ENCODE measurements at places on chromosomes 7 and 10.
A peak's percentile ranks its signal among the peaks of the same experiment; 100 is the strongest.

DNA sequence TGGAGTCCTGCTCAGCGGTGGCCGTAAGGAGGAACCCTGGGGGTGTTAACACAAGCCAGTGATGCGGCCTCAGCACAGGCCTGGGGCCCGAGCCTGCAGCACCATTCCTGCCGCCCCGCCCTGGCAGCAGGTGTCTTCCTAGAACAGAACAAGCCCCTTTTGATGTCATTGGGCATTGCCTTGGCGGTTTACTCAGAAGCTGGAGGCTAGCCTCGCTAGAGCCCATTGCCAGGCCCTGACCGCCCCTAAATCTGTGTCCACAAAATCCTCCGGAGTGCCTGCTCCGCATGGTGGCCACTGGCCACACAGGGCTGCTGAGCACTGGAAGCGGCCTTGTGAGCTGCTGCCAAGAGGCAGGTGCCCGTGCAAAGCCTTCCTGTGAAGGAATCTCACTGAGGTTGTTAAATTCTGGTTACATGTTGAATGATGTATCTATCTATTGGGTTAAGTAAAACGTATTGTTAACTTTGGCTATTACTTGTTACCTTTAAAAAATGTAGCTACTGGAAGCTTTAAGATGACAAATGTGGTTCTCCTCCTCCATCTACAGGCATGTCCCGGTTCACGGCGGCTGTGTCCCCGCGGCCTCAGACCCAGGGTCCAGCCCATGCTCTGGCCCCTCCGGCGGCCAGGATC lies 1.2 kb upstream of the INPP5A start:
- DNase-seq, result no peak

DNA sequence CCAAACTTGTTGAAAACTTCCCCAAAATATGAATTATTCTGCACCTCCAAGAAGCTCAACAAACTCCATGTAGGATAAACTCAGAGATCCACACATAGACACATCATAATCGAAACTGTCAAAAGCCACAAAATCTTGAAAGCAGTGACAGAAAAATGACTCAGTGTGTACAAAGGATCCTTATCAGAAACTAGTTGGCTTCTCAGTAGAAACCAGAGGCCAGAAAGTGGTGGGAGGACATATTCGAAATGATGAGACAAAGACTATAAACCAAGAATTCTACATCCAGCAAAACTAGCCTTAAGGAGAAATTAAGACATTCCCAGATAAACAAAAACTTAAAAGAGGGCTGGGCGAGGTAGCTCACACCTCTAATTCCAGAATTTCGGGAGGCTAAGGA lies 38.5 kb downstream of the MCMBP start:
- peak; percentile 77 for DNase-seq

GRCh38 chr10:125158601-125159485 lies 1.5 kb downstream of the CTBP2 start:
- DNase-seq, result no peak

DNA sequence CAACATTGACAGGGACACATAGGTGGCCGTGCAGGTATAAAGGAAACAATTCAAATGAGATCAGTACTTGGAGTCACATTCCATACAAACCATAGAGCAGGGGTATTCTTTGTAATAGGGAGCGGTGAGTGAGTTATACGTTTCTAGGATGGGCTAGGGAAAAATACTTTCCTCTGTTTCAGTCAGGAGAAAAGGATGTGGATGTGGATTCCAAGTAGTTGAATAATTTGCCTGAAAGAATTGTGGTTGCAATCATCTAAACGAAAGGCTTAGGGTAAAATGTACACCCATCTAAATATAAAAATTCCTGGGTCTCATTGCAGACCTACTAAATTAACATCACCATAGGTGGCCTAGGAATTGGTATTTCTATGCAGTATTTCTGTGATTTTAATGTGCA lies 270.7 kb upstream of the IGFBP3 start:
- DNase-seq, result no peak

GRCh38 chr10:132209130-132209529 lies 22.4 kb downstream of the DPYSL4 start:
- DNase-seq, result no peak

DNA sequence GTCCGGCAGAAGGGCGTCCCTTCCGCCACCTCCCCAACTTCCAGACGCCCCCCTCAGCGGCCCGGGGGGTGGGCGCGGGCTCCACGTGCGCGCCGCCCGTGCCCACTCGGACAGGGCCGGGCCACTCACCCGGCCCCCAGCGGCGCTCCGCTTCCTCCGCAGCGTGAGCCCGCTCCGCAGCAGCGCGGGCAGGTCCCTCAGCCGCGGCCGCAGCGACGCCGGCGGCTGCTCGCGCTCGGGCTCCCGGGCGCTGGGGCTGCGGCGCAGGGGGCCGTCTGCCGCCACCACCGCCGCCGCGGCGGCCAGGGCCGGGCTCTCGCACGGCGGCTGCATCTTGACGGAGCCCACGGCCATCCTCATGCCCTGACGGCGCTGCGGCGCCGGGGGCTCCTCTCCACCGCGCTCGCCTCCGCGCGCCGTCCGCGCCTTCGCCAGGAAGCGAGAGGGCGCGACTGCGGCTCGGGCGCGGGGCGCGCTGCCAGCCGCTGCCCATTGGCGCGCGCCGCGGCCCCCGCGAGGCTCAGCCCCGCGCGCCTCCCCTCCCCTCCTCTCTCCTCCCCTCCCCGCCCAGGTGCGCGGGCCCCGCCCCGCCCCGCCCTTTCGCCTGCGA lies at the start of gene RAPGEF5:
TSS of gene RAPGEF5 (minus strand) at position 454 of the 610 bp plus-strand sequence. CDS start at position 360, 94 bp downstream.
- no peak for DNase-seq

GRCh38 chr10:35208949-35209613 lies 82.4 kb downstream of the CREM start:
- no peak for DNase-seq

GRCh38 chr7:66967029-66967428 lies 28.4 kb downstream of the SBDS start:
- no peak for DNase-seq

DNA sequence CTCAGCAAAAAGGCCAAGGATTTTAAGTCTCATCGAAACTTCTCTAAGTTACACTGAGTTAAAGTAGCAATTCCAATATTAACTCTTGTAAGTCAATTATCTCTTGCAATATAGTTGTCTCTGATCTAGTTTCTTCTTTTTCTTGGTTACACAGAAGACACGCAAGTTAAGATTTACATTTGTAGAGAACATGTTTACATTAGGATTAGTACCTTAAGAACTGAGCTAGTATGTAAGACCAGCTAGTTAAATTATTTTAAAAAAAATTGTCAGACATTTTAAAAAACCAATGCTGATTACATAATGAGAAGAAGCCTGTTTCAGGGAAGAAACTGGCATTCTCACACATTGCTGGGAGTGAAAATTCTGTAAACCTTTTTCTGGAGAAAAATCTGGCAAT lies 31.4 kb downstream of the FRA10AC1 start:
- DNase-seq, result no peak

DNA sequence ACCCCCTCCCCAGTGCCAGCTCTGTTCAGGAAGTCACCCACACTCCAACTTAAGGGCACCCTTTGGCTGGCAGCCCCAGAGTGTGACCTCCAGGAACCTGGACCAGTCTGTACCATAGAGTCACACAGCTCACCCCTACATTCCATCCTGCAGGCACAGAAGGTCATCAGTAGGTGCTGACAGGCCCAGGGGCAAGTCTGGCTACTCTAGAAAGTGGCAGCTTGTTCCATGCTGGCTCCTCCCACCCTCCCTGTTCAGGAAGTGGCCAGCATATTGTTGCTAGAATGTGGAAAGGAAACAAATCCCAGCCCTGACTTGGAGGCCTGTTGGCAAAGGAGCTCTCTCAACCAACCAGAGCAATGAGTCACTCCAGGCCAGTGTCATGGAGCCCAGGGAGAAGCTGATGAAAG lies 3.2 kb upstream of the NCOA4 start:
- DNase-seq, result no peak

- no peak for DNase-seq
These were observed 14.8 kb downstream of the SAMD8 start for GRCh38 chr10:75126277-75126676.

DNA sequence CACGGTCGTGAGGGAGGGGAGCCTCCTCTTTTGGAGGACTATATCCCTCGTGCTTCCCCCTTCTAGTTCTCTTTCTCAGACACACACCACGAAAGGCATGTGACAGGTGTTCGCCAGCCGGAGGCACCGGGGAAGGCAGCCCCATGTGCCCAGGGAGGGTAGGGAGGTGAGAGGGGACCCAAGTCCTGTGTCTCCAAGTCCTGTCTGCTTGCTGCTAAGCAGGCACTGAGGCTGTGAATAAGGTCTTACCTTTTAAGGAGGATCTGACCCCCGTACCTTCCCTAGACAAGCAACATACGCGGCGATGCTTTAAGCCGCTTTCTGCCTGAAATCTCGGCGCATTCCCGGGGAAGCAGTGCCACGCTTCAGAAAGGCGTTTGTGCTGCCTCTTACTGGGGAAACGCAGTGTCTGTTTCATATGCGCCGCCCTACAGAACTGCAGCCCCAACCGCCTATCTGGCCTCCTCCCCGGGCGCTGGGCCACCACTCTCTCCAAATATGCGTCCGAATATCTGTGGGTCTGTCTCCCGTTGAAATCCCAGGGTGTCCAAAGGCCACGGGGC lies 770 bp downstream of the PLXNA4 start:
- no peak for DNase-seq

GRCh38 chr10:95783741-95784140 lies 27.8 kb downstream of the ENTPD1 start:
- peak; percentile 58 for DNase-seq

DNA sequence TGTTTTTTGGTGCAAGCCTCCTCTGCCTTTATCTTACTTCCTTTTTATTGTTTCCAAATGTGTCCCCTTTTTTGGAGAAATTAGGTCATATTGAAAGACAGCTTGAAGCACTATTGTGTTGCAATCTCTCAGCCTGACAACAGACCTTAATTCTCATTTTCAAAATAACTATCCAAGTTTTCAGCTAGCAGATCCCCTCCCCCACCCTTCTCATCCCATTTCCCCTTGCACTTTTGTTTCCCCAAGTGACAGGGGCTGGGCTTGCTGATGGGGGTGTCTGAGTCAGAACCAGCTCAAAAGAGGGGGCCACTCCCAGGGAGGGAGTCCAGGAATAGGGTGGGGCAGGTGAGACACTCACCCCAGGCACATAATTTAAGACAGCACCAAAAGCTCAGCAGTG lies 75.3 kb downstream of the MKI67 start:
- DNase-seq, result no peak

- DNase-seq, result no peak
These were observed 18.6 kb downstream of the KCP start for GRCh38 chr7:128891942-128892269.

- DNase-seq, result no peak
These were observed 89.8 kb downstream of the GLRX3 start for GRCh38 chr10:130226012-130226411.

GRCh38 chr10:102653060-102653459 lies 8.8 kb downstream of the TRIM8 start:
- DNase-seq, result no peak

DNA sequence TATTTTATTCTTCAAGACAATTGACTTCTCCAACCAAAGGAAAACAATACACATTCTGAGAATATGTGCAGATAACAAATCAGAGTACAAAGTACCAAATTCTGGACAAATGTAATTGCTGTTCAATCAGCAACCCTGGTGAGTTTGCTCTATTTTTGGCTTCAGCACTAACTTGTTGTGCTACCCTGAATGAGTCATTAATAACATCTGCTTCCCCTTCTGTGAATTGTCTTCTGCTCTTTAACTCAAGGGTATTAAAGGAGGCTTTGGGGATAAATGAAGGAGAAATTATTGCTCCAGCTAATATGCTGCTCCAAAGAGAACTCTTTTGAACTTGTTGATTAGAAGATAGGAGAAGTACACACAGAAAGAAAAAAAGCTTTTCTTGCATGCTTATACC lies 459.3 kb downstream of the HTR7 start:
- DNase-seq, result no peak

DNA sequence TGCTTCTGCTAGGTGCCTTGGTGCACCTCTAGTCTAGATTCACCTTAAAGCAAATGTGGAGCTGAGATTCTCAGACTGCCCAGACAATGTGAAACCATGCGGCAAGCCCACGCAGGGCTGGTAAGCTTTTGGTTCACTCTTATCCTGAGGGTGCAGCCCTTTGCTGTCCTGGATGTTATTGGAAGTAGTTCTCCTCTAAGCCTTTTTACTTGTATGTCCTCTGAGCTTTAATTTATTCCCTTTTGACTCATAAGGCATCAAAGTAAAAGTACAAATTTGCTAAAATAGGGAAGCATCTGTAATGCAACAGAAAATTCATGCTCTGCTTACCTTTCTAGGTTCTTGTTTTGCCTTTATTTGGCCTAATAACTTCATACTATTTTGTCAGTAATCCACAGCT lies 186.8 kb downstream of the MACC1 start:
- no peak for DNase-seq

- no peak for DNase-seq
These were observed 1325.5 kb downstream of the XPNPEP1 start for GRCh38 chr10:108597657-108598319.

- peak; percentile 66 for DNase-seq
These were observed 38.5 kb downstream of the CDK1 start for GRCh38 chr10:60816628-60817397.

- DNase-seq, result no peak
These were observed 26.2 kb downstream of the C10orf105 start for GRCh38 chr10:71693377-71693776.

- DNase-seq, result no peak
These were observed 33.9 kb downstream of the AKR1C8 start for GRCh38 chr10:5151076-5151475.

GRCh38 chr10:980468-981093 lies 7.7 kb upstream of the GTPBP4 start:
- no peak for DNase-seq

DNA sequence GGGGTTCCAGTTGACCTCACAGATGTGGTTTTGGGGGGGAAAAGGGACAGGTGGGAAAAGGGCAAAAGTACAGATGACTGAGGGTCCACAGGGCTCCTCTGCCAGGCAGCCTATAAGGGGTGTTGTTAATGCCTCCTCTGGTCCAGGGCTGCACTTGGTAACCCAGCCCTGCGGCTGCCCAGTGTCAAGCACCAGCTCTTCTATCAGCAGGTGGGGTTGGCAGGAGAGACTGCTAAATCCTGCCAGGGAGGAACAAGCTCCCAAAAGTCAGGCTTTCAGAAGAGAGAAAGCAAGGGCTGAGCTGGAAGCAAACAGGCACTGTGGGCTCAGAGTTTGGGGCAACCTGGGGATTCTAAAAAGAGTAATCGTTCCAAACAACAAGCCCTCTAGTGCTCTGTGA lies 39.1 kb downstream of the LRRC20 start:
- no peak for DNase-seq

GRCh38 chr10:34522546-34522945 lies 292.6 kb downstream of the PARD3 start:
- DNase-seq, result peak; percentile 6

- DNase-seq, result no peak
These were observed 14.0 kb upstream of the CUX1 start for GRCh38 chr7:101803203-101804087.

- DNase-seq, result no peak
These were observed 118.6 kb upstream of the FRMD4A start for GRCh38 chr10:14449293-14449815.

- DNase-seq, result no peak
These were observed 7.8 kb downstream of the CPA5 start for GRCh38 chr7:130352194-130353074.

DNA sequence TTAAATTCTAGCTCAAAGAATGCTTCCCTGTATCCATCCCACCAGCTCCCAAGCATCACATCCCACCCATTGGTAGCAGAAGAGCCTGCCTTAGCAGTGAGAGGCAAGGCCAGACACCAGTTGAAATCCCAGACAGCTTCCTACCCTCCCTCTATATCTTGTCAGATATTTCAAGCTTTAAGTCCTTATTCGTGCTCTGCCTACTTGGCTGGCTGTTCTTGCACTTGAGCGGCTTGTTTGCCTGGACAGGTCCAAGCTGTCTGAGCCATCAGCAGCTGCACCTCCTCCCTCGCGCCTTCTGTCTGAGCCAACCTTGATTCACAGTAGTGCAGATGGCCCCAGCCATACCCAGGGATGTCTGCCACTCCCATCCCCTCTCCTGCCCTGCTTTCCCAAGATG lies 16.4 kb downstream of the LRRC4 start:
- DNase-seq, result no peak

All from activated CD4-positive, alpha-beta T cell treated with anti-CD3 and anti-CD28 coated beads, Interleukin-2, Interleukin-4, amounts not matched to agents 100 ng/mL and 50 ng/mL, durations not matched to agents 16 hours and 8 hours (primary cell).